KBM-7 (cell line): ENCODE measurements at places on chromosomes 2 and 18.

DNA sequence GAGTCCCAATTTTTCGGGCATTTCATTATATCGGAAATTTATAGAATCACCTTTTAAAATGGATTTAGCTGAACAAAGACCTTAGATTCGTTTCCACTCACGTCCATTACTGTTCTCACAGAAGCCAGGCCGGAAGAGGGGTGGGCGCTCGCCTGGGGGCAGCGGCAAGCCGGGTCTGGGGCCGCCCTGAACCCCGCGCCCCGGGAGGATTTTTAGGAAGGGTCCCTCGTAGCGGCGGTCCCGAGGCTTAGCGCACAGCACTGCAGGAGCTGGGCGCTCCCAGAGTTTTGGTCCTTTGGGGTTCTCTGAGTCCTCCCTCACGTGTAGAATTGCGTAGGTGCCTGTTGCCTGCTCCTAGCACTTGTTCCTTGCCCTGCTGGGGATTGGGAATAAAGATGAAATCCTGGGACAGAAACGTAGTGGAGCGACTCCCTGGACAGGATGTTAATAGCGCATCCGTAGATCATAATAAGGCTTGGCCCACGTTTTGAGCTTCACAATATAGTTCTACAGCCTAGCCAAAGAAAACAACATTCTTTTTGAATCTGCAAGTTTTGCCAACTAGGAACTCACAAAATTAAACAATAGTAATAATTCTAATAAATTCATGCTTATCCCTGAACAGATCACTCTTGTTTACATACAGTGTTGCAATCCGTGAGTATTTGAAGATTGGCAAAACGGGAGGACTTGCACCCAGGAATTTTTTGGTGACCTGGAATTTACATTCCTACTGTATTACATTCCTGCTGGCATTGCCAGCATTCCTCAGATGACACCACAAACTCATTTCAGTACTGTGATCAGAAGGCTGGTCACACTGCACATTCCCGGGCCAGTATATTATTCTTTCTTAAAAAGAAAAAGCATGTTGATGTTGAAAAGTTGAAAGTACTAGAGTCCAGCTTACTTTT, 875 bp downstream of the C18orf63 start:
- no peak for DNase-seq

GRCh38 chr2:138607746-138608145, 106.2 kb downstream of the SPOPL start:
- no peak for DNase-seq

DNA sequence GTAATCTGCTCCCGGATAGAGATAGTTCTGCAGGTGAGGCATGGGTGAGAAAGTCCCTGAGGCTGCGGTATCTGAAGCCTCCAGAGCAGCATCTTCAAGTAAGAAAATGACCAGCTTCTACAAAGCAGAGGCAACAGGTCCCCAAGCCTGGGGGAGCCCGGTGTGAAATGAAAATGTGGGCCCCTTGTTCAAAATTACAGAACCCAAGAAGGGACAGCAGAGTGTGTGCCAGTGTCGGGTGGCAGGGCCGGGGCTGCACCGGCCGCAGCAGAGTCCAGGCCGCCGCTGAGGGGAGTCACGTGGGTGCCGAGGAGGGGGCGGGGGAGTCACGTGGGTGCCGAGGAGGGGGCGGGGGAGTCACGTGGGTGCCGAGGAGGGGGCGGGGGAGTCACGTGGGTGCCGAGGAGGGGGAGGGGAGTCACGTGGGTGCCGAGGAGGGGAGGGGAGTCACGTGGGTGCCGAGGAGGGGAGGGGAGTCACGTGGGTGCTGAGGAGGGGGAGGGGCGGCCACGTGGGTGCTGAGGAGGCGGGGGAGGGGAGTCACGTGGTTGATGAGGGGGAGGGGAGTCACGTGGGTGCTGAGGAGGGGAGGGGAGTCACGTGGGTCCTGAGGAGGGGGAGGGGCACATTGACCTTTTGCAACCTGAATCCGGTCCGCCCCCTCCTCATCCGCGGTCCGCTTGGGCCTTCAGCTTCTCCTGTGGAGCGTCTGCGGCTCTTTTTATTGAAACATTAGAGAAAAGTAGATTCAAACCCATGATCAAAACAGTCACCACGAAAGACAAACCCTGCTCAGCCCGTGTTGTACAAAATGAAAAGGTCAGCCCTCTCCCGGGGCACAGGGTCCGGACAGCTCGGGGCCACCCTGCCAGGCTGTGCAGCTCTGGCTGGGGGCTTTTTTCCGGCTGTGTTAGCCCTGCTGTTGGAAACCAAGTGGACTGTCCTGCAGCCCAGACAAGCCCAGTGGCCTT, 10.4 kb downstream of the COLEC11 start:
- DNase-seq: no peak

- no peak for DNase-seq
Measured at GRCh38 chr2:25505622-25506021, 163.9 kb upstream of the DNMT3A start.
